ENCODE measurements at places on chromosomes 3 and 15. TPM values are rescaled to one million over a fixed set of nuclear protein-coding genes. Genes with fewer than 3 reads are reported as not detected.
A peak's percentile ranks its signal among the peaks of the same experiment; 100 is the strongest.

DNA sequence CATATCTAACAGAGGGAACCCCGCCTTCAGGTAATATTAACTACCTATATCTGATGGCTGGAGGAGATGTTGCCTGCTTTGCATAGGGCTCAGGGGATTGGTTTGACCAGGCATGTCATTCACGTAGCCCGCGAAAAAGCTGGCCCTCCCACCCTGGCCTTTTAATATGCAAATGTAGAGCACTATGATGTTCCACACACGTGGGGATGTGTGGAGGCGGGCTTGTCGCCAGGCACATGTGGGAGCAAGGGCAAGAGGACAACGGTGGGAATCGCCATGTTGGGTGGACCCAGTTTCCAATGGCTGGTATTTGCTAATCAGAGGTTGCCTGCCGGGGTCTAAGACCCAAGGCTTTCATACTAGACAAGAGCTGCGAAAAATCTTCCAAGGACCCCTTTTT, 469.8 kb downstream of the ZPLD1 start:
- H3K36me3 ChIP-seq = no peaks in the 10 kb centered on the region
- no peak overlapping the region for H3K4me3 ChIP-seq
- no peak overlapping the region for H3K27ac ChIP-seq
- DNase-seq = peak; percentile 50
- peaks cover 3% of the 10 kb centered on the region for H3K4me1 ChIP-seq

DNA sequence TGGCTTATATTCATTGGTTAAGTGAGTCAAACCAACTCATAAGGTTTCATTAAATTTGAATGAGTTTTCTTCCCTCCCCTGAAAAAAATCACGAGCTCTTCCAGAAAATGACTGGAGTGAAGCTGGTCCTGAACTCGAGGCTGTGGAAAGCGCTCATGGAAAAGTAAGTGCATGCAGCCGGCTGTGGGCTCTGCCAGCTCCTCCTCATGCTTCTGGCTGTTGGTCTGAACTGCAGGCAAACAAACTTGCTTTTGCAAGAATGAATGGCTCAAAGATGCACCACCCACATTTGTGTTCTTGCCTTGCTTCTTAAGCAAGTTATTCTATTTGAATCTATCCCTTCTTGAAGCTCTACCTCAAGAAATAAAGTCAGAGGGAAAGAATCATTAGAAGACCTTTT, 6.2 kb downstream of the ETV5 start:
- H3K27ac ChIP-seq = no peak overlapping the region
- DNase-seq = no peak
- H3K4me3 ChIP-seq = no peak overlapping the region
- H3K36me3 ChIP-seq = peaks cover 2% of the 10 kb centered on the region

- peaks cover 4% of the 10 kb centered on the region for H3K36me3 ChIP-seq
- DNase-seq = no peak
- no peaks in the 10 kb centered on the region for H3K27me3 ChIP-seq
- H3K27ac ChIP-seq = peak overlapping the region; percentile 59
- H3K4me1 ChIP-seq = peaks cover 24% of the 10 kb centered on the region
- H3K4me3 ChIP-seq = no peak overlapping the region
Measured at GRCh38 chr3:136929977-136930670, 27.7 kb upstream of the IL20RB start.

GRCh38 chr15:42329161-42329560, 30.1 kb upstream of the CAPN3 start:
- H3K27me3 ChIP-seq = no peaks in the 10 kb centered on the region
- H3K4me3 ChIP-seq = no peak overlapping the region
- peaks cover 5% of the 10 kb centered on the region for H3K36me3 ChIP-seq
- H3K4me1 ChIP-seq = no peaks in the 10 kb centered on the region
- no peak overlapping the region for H3K27ac ChIP-seq
- no peak for DNase-seq

DNA sequence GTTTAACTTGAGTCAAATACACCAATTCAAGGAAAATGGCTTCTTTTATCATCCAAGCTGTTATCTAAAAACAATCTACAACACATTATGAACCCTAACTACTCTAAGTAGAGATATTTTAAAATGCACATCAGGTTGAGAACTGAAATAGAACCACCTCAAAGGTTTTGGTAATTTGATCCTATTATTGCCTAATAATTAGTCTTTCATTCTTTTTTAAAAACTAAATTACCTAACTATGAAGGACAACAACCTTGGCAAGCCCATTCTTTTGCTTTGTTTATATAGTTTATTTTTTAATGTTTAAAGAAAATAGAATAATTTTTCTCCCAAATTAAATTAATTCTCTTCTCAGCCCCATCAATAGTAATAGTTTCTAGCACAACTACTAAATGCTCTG, 61.1 kb upstream of the PPIB start:
- no peak overlapping the region for H3K4me3 ChIP-seq
- no peak overlapping the region for H3K27ac ChIP-seq
- DNase-seq = no peak

GRCh38 chr3:63294332-63294731, 16.2 kb downstream of the SYNPR start:
- peaks cover 4% of the 10 kb centered on the region for H3K27me3 ChIP-seq
- no peak overlapping the region for H3K4me3 ChIP-seq
- no peaks in the 10 kb centered on the region for H3K4me1 ChIP-seq
- H3K36me3 ChIP-seq = no peaks in the 10 kb centered on the region

DNA sequence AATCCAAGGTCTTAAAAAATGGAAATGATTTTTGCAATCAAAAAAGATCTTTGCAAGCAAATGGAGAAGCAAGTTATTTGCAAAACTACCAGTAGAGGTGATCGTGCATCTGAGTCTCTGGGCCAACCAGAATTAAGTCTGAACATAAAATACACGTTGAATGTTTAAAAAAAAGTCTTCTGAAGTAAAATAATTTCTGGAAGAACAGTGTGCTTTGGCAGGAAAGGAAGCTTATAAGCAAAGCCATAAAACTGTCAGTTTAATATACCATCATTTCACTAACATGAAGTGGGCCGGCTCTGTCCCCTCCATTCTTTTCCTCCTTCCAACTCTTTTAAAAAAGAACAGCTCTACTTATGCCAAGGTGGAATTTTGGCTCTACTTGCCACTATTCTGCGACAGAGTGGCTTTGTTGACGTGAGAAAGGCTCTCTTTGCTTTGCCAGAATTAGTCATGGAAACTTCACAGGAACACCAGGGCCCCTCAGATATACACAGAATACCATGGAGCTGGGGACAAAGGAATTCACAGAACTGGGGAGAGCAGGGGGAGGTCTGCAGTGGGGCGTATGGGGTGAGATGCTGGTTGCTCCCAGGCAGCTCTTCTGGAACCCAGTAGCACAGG, 29.8 kb downstream of the FSTL1 start:
- no peak for DNase-seq
- peaks cover 97% of the 10 kb centered on the region for H3K4me1 ChIP-seq
- H3K36me3 ChIP-seq = peaks cover 24% of the 10 kb centered on the region
- H3K27me3 ChIP-seq = no peaks in the 10 kb centered on the region
- peak overlapping the region; percentile 5 for H3K4me3 ChIP-seq

DNA sequence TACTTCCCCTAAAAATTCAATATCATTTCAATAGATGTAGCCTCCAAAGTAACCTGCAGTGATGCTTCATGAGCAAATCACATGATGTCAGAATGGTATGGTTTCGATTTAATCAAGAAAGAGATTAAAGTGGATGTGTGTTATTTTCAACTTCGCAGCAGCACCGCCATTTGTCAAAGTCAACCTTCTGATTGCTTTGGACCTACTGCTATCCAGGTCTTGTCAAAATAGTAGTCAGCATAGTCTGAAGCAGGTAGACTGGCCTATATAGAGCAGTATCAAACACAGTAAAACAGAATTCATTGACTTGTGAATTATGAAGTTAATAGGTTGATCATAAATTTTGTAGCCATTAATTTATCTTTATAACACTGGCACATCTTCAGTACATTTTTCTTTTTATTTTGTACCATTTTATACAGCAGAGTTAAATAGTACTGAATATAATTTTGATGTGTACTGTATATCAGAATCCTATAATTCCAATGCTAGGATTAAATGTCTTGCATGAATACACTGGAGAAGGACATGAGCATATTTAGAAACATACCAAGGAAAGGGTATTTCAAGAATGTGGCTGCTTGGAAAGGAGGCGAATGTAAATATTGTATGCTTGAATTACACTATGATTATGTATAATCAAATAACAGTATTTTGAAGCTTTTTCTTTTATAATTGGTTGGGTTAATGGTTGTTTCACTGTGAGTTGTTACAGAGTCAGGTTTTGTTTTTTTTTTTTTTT, 79.6 kb downstream of the CDIN1 start:
- no peak overlapping the region for H3K4me3 ChIP-seq
- peaks cover 3% of the 10 kb centered on the region for H3K36me3 ChIP-seq
- no peak for DNase-seq
- no peaks in the 10 kb centered on the region for H3K27me3 ChIP-seq

DNA sequence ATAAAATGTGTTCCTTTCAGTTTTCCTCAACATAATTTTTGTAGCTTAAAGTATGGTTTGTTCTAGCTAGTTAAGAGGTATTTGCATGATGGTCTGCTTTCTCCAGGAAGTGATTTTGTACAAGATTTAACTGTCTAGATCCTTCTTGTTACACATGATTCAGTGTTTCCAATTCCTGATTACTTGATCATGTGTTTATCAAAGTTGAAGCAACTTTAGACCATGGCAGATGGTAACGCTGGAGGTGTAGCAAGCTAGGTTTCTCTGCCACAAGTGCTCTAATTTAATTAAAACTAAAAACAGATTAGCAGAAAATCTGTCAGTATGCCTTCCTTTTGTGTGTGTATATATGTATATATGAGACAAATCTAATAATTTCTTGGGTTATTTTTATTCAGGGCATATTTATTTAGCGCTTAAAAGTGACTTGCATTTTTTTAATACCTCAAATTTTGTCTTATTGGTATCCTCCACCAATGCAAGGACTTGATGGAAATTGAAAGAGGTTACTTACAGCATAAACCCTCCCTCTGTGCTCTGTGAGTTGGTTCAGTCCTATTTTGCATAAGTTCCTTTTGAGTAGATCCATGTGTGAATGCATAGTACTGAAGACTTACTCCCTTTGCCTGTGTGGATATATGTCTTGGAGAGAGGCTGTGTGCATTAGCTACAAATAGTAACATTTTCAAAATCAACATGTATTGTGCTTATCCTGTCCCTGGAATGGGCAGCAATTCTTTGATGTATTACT, 157.3 kb upstream of the CGNL1 start:
- H3K27ac ChIP-seq = peak overlapping the region; percentile 88
- peaks cover 93% of the 10 kb centered on the region for H3K4me1 ChIP-seq
- H3K27me3 ChIP-seq = no peaks in the 10 kb centered on the region
- H3K4me3 ChIP-seq = peak overlapping the region; percentile 52
- no peaks in the 10 kb centered on the region for H3K36me3 ChIP-seq
- DNase-seq = no peak

GRCh38 chr15:37625576-37625975, 308.9 kb upstream of the TMCO5A start:
- H3K4me1 ChIP-seq = no peaks in the 10 kb centered on the region
- no peak for DNase-seq
- peaks cover 19% of the 10 kb centered on the region for H3K27me3 ChIP-seq
- no peaks in the 10 kb centered on the region for H3K36me3 ChIP-seq
- H3K4me3 ChIP-seq = no peak overlapping the region
- H3K27ac ChIP-seq = no peak overlapping the region

GRCh38 chr3:195813916-195814640, 2.3 kb upstream of the MUC4 start:
- H3K4me1 ChIP-seq = peaks cover 9% of the 10 kb centered on the region
- H3K27me3 ChIP-seq = peaks cover 17% of the 10 kb centered on the region
- no peak overlapping the region for H3K4me3 ChIP-seq
- H3K36me3 ChIP-seq = no peaks in the 10 kb centered on the region
- DNase-seq = no peak

DNA sequence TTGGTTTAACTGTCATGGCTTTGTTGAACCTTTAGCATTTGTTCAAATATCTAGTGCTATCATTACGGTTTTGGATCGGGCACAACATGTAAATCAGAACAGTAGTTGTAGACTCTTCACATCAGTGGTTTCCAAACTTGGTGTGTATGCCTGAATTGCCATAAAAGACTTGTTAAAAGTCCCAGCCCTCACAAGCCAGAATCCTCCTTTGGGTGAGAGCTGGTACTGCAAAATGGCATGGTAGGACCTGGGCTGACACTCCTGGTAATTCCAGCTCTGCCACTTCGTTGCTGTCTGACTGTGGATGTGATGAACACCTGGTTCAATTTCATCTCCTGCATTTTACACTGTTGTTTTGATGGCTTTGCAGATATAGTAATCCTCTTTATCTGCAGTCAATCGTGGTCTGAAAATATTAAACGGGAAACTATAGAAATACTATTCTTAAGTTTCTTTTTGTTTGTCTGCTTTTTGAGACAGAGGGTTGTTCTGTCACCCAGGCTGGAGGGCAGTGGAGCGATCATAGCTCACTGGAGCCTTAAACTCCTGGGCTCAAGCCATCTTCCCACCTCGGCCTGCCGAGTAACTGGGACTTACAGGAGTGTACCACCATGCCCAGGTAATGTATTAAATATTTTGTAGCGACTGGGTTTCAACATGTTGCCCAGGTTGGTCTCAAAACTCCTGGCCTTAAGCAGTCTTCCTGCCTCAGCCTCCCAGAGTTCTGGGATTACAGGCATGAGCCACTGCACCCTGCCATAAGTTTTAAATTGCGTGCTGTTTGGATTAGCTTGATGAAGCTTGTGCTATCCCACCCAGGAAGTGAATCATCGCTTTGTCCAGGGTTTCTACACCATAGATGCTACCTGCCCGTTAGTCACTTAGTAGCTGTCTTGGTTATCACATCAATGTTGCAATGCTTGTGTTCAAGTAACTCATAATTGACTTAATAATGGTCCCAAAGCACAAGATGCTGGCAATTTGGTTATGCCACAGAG, 61.6 kb downstream of the RAB7A start:
- peak overlapping the region; percentile 50 for H3K27ac ChIP-seq
- H3K36me3 ChIP-seq = no peaks in the 10 kb centered on the region
- H3K27me3 ChIP-seq = no peaks in the 10 kb centered on the region
- no peak overlapping the region for H3K4me3 ChIP-seq
- DNase-seq = no peak

CAPN3 gene
- 3.3 TPM for total RNA-seq

FBLN2 gene
- total RNA-seq = 284 TPM

LRRC28 gene
- total RNA-seq = 35.8 TPM

FANCD2OS gene
- not detected for total RNA-seq

CERS3 gene
- not detected for total RNA-seq

CASR gene
- not detected for total RNA-seq

CCDC54 gene
- not detected for total RNA-seq

CPN2 gene
- not detected for total RNA-seq

CYP8B1 gene
- not detected for total RNA-seq

CATSPER2 gene
- total RNA-seq = 3.1 TPM

COLQ gene
- total RNA-seq = 5.6 TPM

PTH1R gene
- total RNA-seq = 3.1 TPM

CCR4 gene
- not detected for total RNA-seq

DUOXA2 gene
- not detected for total RNA-seq

KLHL40 gene
- not detected for total RNA-seq

ALG1L2 gene
- total RNA-seq = not detected

OIP5 gene
- 1.8 TPM for total RNA-seq

ILDR1 gene
- not detected for total RNA-seq

CNTN6 gene
- total RNA-seq = 8.3 TPM

OR5K2 gene
- total RNA-seq = not detected
